ENCODE measurements at places on chromosomes 13 and 19.

GRCh38 chr19:30320916-30321315, 51.3 kb upstream of the ZNF536 start:
- no peak for DNase-seq

DNA sequence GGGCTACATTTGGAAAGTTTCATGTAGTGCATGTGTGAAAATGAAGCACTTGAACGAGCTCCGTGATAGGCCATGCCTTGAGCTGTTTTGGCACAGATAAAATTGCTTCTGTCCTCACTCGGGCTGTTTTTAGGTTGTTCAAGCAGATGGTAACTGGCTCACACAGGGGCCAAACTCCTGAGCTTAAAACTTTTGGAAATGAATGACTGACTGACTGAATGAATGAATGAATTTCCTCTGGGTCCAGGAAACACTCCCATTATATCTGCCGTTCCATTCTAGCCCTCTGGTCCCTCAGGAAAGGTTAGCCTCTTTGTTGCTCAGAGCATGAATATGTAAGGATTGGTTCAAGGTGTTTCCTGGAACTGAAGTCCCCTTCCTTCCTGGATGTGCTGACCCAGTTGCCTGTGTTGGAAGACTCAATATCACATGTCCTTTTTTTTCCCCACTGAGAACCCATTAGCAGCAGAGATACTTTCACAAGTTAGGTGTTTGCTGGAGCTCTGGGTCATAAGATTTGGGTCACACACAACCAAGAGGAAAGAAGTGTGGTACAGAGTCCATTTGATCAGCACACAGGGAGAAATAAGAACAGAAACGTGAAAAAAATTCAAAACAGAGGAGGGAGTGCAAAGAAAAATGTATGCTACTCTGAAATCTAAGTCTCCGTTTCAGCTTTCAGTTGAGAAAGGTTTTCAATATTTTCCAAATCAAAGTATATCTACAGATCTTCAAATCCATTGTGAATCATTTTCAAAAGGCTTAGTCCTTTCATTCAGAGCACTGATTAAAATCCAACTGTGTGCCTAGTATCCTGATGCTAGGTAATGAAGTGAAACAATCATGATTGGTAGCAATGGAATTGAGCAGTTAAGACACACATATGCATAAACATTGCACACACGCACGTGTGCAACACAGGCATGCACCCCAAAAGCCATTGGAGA, 18.9 kb downstream of the MBNL2 start:
- no peak for DNase-seq

DNA sequence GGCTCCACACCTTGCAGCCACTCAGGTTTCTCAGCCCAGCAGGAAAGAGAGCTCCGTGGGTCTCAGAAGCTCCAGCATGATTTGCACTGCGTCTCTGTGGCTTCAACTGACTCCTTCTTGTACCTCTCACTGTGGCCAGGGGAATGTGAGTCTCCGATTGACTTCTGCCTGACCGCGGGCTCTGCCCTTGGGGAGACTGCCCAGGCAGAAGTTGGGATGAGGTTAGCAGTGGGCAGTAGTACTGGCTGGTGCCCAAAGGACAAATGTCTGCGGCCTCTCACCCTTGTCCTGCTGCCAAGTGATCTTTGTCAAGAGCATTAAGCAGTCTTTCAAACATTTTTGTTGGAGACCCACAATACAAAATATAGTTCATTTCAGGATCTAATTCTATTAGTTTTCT, 34.4 kb upstream of the FXYD3 start:
- no peak for DNase-seq

- no peak for DNase-seq
Measured at GRCh38 chr19:51460164-51460992, 2.1 kb upstream of the SIGLEC8 start.

- DNase-seq: no peak
Measured at GRCh38 chr13:106802917-106803316, 235.0 kb upstream of the ARGLU1 start.

DNA sequence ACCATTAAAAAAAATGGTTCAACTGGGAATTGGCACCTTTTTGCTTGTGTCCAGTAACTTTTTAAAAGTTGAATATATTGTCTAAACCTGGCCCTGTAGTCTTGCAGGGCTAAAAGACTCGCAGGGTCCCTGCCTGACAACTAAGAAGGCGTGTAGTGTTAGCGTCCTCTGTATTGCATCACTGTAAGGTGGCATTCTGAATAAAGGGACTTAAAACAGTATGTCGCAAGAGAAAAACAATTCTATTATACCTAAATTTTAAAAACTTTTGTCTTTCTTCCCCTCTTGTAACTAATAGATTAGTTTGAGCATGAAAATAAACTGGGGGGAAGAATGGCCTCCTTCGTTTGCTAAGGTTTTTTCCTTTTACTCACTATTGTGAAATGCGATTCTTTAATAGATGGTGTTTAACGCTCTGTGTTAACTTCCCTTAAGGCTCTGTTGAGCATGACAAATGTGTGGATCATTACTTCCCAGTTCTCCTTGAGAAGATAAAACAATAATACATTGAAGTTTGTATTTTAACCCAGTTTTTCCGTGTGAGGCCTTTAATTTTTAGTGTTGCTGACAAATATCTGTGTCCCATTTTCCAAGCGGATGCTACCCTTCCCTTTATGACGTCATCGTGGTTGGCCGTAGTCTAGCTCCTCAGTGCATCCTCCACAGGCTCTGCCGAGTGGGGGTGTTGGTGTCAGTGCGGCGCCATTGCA, 134.6 kb downstream of the KATNAL1 start:
- no peak for DNase-seq

DNA sequence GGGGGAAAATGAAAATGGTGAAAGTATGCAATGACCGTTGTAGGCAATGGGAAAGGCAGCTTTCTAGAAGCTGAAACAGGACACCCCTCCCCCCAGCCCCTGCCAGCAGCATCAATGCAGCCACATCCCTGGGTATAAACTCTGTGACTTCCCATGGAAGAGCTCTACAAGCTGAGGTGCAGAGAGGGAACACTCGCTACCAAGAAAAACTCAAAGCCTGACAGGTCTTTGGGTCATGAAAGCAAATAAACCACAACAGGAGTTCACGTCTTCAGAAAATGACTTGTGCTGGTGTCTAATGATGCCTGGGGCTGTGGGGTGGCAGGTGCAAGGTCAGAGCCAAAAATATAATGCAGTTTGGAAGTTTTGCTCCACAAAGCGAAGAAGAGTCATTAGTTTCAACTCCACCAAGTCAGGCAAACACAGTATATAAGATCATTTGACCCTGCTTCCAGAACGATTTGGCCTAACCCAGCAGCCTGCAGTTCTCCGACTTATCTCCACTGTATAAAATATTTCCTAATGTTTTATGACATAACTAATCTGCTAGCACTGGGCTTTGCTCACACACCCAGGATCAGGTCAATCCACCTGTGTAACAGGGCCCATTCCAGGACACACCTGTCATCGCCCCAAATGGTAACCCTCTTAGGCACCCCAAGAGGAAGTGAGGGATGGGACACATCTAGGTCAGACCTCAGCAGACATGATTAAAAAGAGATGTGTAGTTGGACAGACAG, 102.1 kb downstream of the IRS2 start:
- DNase-seq: no peak

- DNase-seq: no peak
Measured at GRCh38 chr19:48381178-48381950, 10.0 kb downstream of the KDELR1 start.

Measured in BJ (cell line).